CD4-positive, alpha-beta T cell treated with Interferon alpha-2 for 1 hour (primary cell): ENCODE measurements at places on chromosomes 4 and X.
A peak's percentile ranks its signal among the peaks of the same experiment; 100 is the strongest.

DNA sequence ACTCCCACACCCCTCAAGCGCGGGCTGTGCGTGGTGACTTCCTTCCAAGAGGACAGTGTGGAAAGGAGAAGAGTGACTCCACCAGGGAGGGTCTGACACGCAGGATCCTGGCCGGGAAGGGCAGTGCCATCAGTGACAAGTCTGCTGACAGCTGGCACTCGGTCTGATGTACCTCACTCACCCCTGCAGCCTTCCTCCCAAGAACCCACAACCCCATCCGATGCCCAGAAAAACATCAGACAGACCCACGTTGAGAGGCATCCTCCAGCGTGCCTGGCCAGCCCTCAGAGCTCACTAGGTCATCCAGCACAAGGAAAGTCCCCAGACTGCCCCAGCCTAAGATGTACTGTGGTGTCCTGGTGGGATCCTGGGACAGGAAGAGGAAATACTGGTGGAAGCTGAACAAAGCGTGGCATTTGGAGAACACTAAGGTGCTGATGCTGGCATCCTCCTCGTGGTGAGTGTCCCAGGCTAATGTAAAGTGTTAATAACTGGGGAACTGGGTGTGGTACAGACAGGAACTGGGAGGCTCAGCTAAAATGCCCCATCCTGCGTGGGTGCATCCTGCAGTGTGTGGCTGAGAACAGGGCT is 200.0 kb upstream of the PSAPL1 start:
- DNase-seq, result no peak

DNA sequence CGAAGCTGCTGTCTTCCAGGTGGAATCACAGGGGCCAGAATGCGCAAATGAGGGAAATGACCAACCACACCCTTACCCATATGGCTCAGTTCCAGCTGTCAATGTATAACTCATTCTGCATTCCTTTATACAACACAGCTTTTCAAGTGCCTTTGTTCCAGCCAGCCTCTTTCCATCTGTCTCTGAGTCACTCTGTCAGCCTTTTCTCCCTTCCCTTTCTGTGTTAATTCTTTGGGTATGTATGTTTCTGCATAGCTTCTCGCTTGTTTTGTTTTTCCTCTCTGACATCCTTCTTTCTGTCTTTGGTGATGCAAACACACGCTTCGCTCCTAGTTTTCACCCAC is 54.5 kb downstream of the RS1 start:
- no peak for DNase-seq

- DNase-seq, result peak; percentile 28
Observed at GRCh38 chrX:7132335-7133049, 15.0 kb upstream of the STS start.

DNA sequence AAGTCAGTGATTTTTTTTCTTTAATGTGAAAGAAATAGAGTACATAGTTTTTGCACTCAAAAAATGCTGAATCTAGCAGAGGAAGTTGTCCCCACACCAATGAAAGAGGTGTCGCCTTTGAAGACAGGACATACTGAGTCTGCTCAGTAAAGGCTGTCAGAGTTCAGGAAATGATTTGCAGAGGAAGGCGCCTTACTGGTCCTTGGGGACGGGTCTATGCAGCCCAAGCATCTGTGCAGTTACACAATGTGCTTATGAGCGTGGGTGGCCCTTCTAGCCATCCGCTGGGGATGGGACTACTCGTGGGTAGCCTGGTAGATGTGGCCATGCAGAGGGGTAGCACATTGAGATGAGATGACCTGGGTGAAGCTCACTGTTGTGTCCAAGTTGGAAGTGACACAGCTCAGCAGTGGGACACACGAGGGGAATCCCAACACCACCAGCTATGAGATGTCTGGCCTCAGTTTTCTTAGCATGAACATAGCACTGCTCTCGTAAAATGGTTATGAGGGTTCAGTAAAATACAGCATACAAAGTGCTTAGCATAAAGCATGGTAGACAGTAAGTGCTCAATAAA is 116.5 kb upstream of the RBPJ start:
- DNase-seq, result peak; percentile 51

- no peak for DNase-seq
Observed at GRCh38 chr4:82801910-82802521, 3.4 kb upstream of the SCD5 start.

- no peak for DNase-seq
Observed at GRCh38 chr4:144782345-144782744, 136.4 kb downstream of the HHIP start.

DNA sequence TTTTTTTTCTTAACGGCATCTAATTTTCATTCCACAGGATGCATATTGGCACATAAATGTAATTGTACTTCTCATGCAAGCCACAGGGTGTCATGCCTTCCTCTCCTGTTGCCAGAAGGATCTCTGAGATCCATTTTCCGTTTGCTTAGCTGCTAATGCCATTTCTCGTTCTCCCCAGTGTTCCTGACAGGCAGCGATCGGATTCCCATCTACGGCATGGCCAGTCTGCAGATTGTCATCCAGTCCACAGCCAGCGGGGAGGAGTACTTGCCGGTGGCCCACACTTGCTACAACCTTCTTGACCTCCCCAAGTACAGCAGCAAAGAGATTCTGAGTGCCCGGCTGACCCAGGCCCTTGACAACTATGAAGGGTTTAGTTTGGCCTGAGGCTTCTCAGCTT is 8.9 kb upstream of the NAP1L5 start:
- DNase-seq, result no peak

DNA sequence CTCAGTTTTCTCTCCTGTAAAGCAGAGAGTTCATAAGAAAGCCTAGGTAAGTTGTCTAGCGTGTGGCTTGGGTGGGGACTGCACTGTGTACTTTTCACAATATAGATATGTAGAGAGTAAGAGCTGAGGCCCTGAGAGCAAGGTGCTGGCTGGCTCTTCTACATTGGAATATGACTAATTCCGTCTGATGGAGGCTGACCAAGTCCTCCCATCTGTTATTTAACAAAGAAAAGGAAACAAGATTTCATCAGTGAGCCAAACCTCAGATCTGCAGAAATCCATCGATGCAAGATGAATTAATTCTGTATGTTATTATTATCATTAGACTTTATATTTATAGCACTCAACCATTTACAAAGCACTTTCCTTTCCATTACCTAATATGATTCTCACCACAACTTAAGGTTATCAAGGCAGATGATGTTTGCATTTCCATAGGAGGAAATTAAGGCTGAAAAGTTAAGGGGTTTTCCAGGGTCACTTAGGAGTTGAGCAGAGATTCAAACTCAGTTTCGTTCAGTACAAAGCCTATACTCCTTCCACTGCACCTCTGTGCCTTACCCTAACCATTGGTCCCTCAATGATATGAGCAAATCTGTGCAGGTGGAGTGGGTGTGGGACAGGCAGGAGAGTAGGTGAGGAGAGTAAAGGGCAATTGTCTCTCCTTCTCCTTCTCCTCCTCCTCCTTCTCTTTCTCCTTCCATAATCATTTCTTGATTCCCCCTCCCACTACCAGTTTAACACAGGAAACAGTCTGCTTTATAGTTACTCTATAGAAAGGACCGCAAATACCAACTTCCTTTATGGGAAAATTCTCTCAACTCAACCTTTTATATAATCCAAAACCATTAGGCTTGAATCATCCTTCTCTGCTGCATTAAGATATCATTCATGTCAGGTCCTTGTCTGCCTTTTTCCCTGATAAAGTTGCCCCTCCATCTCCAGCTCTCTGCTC is 27.6 kb upstream of the SRD5A3 start:
- no peak for DNase-seq

DNA sequence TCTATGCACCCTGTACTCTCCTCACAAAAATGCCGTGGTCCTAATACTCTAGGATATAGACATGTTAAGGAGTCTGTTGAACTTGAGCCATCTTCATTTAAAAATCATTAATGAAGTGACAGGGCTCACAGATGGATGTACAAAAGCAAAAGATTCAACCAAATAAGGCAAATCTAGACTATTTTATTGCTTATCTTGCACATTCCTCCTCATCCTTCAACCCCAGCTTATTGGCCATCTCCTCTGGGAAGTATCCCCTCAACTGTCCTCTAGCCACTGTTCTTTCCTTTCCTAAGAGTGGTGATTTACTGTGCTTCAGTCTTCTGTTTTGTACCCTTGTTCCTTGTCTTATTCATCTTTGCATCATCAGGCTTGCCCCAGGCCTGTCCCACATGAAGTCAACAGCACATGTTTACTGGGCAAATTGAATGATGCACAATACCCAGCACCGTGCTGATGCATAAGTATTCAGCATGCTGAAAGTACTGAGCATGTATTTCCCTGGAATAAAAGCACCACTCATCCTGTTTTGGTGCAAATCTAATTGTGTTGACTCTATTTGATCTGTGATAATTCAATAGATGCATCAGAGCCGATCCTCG is 287.3 kb upstream of the CLNK start:
- no peak for DNase-seq

DNA sequence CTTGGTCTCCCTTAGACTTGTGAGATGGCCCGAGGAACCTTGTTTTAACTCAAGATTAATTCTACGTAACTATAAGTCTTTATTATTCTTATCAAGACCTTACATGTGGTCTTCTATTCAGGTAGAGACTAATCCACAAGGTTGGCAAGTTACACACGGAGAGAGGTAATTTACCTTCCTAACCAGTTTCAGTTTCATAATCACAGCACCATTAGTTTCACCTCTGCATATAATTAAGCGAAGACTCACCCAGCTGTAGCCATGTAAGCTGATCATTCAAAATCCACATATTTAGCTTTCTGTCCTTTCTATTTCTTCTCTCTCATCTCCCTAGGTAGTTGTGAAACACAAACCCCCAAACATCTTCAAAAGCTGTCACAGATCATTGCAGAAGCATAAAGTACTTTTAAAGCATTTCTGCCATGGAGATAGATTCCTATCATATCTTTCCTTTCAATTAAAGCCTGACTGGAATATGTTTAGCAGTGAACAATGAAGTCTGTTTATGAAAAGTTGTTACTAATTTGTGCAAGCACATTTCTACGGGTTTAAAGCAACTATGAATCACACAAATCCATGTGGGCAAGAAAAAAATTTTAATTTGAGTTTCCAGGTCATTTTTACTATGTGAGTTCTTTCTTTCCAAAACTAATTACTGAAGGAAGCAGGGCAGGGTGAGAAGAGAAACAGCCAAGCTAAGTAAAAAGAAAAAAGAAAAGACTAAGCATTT is 78.5 kb downstream of the BTC start:
- DNase-seq, result no peak

- no peak for DNase-seq
Observed at GRCh38 chrX:134691453-134691852, 33.2 kb upstream of the PLAC1 start.

DNA sequence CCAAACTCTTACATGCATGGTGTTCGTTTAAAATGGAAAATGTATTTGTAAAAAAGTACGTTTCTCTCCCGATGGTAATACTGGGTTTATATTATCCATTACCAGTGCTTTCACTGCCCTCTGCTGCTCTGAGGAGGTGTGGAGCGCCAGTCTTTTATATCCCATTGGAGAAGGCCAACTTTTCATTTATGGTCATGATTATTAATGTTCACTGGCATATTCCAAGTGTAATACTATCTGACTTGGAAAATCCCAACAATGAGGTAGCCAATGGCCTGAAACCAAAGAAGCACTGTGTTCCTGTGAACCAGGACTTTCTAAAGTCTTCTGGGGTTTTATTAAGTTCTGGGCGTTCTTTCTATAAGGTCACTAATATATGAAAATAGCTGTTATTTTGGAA is 80.7 kb downstream of the SYNPO2 start:
- no peak for DNase-seq

- DNase-seq, result no peak
Observed at GRCh38 chr4:59945277-59945676, 1254.8 kb upstream of the ADGRL3 start.

GRCh38 chr4:187615972-187616371 is 379.6 kb upstream of the ZFP42 start:
- no peak for DNase-seq

DNA sequence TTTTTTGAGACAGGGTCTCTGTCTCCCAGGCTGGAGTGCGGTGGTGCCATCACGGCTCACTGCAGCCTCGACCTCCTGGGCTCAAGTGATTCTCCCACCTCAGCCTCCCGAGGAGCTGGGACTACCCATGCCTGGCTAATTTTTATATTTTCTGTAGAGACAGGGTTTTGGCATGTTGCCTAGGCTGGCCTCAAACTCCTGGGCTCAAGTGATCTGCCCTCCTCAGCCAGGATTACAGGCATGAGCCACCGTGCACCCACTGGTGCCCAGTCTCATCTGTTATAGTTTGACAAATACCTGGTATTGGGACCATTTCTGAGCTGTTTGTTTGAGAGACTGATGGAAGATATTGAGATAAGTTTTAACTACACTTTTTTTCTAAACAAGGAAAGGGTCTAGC is 57.5 kb upstream of the SMIM10 start:
- DNase-seq, result no peak

DNA sequence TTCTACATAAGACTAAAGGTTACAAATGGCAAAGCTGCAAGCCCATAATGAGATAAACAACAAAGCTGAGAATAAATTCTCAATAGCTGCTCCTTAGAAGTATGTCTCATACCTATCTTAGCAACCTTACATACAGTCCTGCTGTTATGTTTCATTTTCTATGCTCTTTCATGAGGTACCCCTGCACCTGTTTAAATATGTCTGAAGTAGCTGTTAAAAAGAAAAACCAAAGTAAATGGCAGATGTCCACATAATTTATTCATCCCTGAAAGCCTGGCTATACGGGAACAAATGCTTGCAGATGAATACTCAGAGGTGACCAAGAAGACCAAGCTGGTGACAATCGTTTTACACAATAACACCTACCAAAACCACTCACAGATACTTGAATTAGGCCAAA is 22.5 kb downstream of the PPA2 start:
- DNase-seq, result no peak

- no peak for DNase-seq
Observed at GRCh38 chr4:83255584-83255983, 29.0 kb downstream of the COQ2 start.

- no peak for DNase-seq
Observed at GRCh38 chr4:41504167-41504818, 33.7 kb upstream of the LIMCH1 start.

DNA sequence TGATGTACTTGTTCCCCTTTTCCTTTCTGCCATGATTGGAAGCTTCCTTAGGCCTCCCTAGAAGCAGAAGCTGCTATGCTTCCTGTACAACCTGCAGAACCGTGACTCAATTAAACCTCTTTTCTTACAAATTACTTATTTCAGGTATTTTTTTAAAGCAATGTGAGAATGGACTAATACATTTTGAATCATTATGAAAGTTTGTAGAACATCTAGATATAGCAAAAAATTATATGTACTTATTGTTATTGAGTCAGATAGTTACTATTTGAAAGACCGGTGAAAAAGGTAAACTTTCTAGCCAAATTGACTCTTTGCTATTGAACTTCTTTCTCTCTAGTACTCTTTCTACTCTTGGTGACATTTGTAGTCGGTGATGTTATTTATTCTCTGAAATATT is 777.3 kb upstream of the GALNTL6 start:
- no peak for DNase-seq

- DNase-seq, result no peak
Observed at GRCh38 chr4:163107754-163108153, 58.9 kb downstream of the NAF1 start.

- no peak for DNase-seq
Observed at GRCh38 chr4:150990250-150990649, 24.8 kb downstream of the LRBA start.

DNA sequence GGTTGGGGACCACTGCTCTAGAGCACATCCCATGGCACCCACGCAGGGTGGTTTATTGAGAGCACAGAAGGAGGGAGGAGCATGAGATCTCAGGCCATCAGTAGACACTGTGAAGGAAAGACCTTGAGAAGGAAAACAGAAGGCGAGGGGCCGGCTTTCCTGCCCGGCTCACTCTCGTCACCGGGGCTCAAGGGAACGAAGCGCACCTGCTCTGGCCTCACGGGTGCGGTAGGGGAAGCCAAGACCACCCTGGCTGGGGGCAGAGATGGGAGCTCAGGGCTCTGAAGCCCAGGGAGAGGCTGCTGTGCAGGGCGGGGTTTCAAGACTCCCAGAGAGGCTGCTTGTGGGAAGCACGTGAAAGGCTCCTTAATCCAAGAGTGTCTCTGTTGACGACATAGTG is 105.9 kb downstream of the TNIP2 start:
- no peak for DNase-seq
